ENCODE measurements at places on chromosomes 2 and 18.

DNA sequence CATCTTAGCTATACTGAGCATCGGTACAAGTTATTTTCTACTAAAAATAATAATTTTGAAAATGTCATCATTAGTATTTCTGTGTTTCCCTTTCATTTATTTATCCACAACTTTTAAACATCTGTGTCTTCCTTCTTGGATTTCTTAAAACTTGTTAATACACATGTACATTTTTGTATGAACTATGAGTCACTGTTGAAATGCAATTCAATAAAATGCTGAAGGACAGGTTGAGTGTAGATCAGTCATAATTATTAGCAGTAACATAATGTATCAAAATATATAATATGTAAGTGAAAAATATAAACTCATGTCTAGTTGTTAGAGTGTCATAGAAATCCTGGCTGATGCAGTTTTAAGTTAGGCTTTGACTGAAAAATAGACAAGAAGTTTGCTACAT is 115.9 kb downstream of the MEIS1 start:
- no peak for DNase-seq

- DNase-seq: no peak
Observed at GRCh38 chr2:7962161-7962560, 719.7 kb upstream of the ID2 start.

GRCh38 chr2:42125841-42126594 is 43.1 kb upstream of the EML4 start:
- no peak for DNase-seq

DNA sequence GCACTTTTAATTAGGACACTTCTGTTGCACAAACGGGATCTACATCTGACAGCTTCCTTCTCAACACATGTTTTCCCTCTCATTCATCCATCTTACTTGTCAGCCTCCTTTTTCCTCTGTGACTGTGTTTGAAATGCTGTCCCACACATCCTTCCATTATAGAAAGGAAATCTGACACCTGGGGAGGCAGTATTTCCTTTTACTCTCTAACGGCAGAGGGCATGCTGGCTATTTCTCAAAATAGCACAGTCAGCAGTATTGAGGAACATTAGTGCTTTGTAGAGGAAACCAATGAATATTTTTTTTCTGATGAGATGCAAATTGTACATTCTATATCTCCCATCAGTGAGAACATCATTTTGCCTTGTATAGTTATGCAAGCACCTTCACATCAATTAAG is 668.7 kb downstream of the SLC4A3 start:
- no peak for DNase-seq

Data from RKO (cell line).